ENCODE measurements at places on chromosomes 3 and 15.

DNA sequence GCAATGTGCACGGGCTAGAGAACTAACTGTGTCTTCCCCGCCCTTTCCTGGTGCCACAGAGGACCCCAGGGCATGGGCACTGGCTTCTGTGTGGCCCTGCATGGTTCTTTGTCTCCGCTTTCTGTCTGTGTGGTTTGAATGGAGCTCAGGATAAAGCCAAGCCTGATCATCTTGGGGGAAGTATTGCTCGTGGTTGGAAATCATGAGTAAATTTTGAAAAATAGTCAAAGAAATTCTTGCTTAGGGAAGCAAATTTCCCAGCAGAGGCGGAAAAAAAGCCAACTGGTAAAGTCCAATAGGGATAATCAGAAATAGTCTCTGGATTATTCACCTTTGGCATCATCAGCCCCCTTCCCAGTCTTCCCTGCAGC, 55.4 kb downstream of the MAGEF1 start:
- no peak for DNase-seq

GRCh38 chr3:46926871-46927717, 49.5 kb downstream of the CCDC12 start:
- no peak for DNase-seq

DNA sequence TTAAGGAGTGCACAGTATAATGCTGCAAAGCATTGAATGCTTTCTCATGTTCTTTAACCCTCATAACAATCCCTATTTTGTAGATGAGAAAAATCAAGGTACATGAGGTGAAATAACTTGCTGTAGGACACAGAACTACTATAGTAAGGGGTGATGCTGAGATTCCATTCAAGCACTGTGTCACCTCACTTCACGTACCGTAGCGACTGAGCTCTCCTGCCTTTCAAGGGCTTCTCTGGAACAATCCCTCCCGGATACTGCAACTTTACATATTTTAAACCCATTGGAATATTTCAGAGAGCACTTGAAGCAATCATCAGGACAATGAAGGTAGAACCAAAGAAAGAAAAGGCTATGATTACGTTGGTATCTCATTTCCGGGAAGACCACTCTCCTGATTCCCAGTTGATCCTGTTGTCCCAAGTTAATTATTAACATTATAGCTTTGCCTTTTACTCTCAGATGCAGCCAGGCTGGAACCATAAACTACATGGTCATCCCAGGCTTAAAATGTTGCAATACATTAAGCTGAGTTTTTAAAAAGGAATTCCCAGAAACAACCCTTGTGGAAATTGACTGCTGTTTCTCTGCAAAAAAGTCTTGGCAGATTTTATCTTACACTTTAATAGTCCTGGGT, 252.2 kb upstream of the IGF1R start:
- no peak for DNase-seq

- no peak for DNase-seq
Observed at GRCh38 chr3:156291272-156292123, 171.1 kb downstream of the KCNAB1 start.

GRCh38 chr15:98012354-98012753, 51.9 kb downstream of the ARRDC4 start:
- no peak for DNase-seq

DNA sequence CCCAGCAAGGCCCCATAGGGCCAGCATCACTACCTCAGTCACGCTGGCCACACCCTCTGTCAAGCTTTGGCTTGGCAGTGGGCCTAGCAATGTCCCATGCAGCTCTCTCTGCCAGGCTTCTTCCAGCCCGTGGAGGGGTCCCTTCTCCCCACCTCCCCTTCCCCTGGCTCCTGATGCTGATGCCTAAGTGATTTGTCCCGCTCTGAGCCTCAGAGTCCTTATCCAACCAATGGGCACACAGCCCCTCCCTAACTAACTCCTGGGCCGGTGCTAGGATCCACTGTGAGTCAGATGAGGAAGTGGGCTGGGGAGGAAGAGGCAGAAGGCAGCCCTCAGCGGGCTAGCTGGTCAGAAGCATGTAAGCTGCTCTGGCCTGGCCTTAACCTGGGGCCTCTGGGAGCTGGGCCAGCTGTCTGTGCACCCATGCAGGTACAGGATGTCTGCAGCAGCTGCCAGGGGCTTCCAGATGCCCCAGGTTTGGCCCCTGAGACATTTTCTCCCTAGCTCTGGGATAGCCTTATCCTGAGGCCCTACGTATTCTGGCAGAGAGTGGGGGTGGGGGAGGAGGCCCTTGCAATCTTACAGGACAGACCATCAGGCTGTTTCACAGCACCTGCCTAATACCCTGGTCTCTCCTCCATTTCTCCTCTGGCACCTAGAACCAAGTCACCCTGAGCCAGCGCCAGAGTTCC, 740 bp upstream of the ZBTB47 start:
- peak; percentile 88 for DNase-seq

GRCh38 chr3:144645300-144645699, 673.7 kb downstream of the DIPK2A start:
- no peak for DNase-seq
